Fibroblast of skin of back (primary cell): ENCODE measurements at places on chromosomes 1 and 21.

- DNase-seq = peak; percentile 58
Observed at GRCh38 chr1:44970317-44970716, 16.1 kb downstream of the EIF2B3 start.

DNA sequence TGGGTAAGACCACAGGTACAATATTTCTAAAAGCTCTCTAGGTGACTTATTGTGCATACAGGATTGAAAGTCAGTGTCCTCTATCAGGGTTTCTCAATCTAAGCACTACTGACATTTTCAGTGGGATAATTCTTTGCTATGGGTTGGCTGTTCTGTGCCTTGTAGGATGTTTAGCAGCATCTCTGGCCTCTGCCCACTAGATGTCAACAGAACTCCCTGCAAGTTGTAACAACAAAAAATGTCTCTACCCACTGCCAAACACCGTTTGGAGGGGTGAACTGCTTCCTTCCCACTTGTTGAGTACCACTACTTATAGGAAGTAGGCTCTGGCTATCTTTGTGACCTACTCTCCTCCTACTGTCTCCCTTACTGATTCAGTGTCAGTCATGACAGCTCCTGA is 90.1 kb upstream of the ZRANB2 start:
- DNase-seq = no peak

- DNase-seq = no peak
Observed at GRCh38 chr1:44603718-44604117, 70.6 kb downstream of the TMEM53 start.

DNA sequence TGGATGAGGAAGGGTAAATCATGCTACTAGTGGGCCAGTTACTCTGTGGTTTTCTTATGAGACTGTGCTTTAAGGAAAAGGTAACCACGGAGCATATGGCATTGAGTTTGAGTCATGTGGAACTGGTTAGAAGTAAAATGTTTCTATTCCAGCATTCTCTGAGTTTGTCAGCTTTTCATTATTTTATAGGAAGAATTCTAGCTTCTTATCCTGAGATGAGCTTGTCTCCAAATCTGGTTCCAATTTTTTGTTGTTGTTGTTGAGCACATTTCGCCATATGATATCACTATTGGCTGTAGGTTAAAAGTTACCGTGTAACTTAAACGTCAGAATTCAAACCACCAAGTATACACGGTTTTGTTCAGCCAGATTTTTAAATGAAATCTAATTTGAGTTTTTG is 69.9 kb downstream of the ATF6 start:
- peak; percentile 45 for DNase-seq

DNA sequence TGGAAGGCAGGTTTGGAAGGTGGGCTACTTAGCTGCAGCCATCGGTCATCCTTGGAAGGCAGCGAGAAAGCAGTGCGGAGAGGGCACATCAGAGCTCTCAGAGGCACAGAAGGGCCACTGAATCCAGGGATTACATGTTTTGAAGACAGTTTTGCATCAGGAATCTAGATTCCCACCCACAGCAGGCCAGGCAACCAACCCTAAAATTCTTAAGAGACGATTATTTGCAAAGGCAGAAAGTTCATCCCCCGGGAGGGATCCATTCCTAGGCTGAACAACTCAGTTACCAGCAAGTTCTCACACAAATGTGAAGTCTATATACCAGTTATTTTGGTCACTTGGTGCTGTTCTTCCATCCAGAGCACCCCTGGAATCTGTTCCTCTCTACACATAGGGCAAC is 457.3 kb upstream of the VAMP3 start:
- peak; percentile 49 for DNase-seq

DNA sequence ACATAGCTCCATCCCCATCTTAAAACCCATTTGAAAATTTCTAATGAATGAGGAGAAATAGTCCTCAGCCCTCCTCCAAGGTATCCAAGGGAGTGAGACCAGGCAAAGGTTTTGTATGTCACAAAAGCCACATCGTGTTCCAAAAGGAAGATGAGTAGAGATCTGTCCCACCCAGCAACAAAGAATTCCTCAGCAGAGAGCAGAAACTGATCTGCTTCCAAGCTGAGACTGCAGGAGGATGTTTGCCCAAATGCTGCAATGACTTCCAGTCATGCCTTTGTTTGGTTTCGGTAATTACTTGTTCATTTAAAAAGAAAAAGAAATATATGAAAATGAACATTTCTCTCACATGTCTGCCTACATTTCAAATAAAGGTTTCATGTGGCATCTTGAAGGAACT is 186.9 kb downstream of the SETD4 start:
- no peak for DNase-seq

GRCh38 chr1:225945564-225945963 is 4.5 kb upstream of the LEFTY2 start:
- no peak for DNase-seq

DNA sequence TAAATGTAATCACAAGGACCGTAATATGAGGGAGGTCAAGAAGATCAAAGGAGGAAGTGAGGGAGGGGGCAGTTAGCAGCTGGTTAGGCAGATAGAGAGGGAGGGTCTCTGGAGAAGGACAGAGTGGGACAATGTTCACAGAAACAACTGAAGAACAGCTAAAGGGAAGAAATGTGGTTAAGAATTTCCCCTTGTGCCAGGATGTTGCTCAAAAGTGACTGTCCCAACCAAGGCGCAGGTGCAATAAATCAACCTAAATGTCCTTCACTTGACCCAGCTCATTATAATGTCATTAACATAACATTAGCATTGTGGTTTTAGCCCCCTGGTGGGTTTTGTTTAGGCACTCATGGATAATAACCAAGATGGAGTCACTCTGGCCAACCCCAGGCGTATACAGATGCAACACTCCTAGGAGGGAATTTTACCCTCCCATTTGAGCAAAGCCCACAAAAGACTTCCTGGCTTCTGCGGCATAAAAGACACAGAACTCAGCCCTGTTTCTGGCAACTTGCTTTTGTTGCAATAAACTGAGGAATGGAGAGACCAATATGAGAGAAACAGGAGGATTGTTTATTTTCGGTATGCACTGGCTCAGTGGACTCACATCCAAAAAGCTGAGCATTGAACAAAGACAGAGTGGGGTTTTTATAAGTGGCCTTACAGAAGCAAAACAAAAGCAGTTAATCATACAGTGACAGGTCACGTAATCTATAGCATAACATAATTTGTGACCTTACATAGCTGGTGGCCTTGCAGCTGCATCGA is 7.3 kb upstream of the CA6 start:
- peak; percentile 19 for DNase-seq

DNA sequence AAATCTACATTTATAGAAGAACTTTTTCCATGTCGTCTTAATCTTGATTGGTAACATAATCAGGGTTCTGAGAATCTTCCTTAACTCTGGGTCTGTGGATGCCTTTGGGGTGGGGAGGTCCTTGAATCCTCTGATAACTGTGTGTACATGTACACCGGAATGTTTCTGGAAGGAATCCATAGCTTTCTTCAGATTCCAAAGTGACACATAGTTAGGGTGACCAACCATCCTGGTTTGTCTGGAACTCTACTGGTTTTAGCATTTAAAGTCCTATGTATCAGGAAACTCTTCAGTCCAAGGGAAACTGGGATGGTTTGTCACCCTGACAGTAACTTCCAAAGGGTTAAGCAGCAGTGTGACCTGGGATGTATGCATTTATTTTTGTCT is 16.8 kb downstream of the STRIP1 start:
- DNase-seq = peak; percentile 75

DNA sequence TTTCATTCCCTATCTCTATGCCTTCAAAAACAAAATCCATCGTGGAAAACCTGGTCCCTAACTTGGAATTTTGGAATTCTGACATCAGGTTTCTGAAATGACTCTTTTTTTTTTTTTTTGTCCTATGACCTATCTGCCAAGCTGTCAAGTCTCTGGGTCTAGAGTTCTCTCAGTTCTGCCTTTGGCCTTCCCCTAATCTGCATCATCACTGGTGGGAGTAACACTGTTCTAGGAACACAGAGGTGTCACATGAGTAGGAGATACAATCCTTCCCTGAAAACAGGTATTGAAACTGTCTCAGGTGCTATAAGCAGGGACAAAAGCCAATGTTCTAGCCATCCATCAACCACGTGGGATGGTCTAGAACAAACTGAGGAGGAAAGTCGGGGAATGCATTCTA is 142.0 kb upstream of the ATP1B1 start:
- no peak for DNase-seq

DNA sequence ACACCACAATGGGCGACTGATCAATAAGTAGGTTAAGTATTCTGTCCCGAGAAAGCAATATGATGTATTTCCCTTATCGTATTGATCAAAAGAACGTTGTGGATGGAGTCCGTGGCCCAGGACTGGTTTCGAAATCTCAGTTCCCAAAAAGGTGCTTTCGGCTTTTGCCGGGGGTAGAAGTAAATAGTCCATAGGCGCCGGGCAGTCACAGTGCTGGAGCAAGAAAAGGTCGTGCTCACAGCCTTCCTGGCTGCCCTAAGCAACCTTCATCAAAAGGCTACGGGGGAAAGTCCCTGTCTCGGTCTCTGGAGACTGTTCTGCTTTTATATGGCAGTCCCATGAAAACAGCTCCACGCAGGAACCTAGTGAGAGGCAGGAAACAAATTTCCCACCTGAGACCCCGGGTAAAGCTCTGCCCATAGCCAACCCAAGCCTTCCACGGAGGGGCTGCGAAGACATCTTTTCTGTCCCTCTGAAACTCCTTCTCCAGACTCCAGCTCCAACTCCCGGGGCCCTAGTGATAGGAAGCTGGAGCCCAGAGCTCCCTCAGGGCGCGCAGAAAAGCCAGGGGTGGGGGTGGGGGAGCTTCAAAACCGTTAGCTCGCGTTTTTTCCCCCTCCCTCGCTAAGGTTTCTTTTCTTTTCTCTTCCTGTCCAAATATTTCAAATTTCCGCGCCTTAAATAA is 7.0 kb downstream of the CDKN2C start:
- DNase-seq = peak; percentile 49
